ENCODE measurements at places on chromosomes 4 and X.

DNA sequence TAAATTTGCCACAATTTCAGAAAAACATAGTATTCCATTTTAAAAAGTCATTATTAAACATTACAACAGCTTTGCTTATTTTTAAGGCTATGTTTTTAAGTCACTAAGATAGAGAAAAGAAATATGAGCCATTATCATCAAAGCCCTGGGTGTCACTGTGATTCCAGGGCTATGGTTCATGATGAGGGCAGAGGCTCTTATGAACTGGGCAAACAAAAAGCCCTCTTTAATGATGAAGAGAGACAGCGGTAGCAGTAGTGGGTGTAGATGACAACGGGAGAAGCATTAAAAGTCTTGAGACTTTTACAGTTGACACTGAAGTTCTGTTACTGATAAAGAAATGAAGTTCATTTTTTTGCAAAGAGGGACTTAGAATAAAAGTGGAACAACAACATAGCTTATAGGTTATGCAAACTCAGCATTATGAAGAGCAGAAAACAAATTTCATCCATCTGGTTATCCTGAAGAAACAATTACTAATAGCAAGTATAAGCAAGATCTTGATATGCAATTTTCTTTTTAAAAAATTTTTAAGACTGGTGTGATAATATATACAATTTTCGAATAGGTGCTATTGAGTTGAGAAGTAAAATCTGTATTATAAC, 202.7 kb upstream of the ETNPPL start:
- no peak for DNase-seq

DNA sequence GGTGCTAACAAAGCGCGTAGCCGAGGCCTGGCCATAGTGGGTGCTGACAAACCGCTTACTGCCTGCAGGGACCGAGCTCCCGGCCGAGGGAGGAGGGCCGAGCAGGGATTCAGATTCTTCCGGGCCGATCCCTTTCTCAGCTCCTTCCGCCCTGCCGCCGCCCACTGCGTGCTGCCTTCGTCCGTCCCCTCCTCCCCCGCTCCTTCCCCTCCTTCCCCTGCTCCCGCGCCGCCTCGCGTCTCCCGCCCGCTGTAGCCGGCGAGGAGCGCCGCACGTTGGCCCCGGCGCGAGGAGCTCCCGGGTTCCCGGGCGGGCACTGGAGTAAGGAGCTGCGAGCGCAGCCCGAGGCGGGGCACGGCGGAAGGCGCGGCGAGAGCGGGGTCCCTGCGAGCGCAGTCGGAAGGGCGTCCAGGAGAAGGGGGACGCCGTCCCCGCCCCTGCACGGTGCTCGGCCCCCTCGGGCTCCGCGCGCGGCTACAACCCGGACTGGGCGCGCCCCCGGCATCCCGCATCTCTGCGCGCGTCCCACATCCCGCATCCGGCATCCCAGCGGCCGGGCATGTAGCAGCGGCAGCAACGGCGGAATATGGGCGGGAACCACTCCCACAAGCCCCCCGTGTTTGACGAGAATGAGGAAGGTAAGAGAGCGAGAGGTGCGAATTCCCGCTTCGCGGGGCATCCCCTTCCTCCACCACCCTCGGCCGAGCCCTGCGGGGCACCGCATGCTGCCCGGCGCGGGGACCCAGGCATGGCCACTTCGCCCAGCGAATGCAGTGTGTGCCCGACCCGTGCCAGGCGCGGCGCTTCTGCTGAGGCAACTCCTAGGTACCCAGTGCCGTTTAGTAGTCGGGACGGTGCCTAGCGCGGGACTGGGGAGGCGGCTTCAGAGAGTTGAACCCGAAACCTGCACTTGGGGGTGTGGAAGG, at the start of gene STK32B:
Gene STK32B, plus strand, starts transcription at position 203 of the 926 bp plus-strand sequence.
- peak; percentile 73 for DNase-seq

DNA sequence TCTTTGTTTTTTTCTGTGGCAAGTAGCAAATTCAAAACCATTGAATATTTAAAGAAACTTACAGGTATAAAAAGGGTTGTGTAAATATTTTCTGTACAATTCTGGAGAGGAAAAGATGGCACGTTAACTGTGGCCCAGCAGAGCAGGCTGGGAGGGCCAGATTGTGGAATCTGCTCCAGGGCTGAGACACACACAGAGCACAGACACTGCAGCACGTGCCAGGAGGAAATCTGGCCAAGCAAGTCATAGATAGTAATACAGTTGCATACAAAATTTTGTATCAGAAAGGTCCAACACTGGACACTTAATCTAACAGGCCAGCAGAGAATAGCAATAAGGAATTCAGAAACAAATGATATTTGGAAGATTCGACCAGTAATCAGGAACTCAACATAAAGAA, 763.7 kb downstream of the PDHA2 start:
- DNase-seq: no peak

DNA sequence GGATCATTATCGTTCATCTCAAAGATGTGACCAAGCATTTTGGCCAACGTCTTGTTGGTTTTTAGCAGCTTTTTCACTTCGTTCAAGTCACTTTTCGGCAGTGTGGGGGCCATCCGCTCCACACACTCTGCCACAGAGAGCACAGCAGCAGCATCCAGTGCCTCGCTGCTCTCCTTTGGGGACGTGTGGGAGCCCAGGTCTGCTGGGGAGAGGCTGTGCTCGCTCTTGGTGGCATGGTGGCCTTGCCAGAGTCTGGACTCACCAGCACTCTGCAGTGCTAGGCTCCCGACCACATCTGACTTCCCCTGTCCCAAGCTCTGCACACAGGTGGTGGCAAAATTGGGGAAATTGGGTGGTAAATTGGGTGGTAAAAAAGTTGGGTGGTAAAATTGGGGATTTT, 50.6 kb downstream of the GPR50 start:
- no peak for DNase-seq

DNA sequence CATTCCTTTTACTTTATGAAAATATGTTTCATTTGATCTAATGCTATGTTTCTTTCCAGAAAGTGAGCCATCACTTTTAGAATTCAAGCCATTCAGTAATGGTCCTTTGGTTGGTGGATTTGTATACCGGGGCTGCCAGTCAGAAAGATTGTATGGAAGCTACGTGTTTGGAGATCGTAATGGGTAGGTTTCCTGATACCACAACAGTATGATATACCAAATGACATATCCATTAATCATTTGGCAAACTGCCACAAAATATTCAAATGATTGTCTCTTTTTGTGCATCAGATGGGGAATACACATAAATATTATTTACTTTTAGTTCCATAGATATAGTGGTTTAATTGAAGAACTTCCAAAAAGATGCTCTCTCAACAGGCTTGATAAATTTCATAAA, 68.2 kb downstream of the HHIP start:
- no peak for DNase-seq

GRCh38 chrX:41799661-41800060, 75.7 kb downstream of the GPR82 start:
- DNase-seq: no peak

GRCh38 chr4:77990904-77991358, 66.2 kb upstream of the FRAS1 start:
- no peak for DNase-seq

DNA sequence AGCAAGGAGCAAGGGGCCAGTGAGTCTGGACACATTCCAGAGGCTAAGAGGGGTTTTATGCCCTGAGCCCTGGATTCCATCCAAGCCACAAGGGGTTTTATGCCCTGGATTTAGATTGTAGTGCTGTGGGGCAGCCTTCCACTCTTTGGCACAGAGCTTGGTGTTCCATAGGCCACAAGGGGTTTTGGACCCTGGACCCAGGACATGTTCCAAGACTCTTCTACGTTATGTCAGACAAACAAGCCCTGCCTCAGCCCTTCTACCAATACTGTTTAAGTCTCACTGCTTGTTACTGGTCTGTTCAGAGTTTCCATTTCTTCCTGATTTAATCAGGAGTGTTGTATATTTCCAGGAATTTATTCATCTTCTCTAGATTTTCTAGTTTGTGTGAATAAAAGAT, 12.8 kb upstream of the SCARB2 start:
- DNase-seq: no peak

GRCh38 chr4:2340272-2341061, 78.0 kb downstream of the ZFYVE28 start:
- no peak for DNase-seq

DNA sequence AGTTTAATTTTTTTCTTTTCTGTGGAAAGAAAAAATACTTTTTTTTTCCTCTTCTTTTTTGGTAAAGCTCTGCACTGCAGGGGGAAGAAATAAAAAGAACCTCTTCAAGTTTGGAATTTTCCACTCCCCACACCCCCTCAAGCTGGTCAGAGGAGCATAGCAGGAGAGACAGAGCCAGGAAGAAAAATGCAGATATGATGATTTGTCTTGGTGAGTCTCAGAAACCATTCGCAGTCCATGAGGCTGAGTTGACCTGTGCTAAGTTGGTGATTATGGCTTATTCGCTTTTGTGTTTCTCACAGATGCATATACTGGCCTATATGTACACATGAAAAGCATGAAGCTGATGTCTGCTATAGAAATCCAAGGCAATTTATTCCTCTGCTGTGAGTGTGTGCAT, 205.9 kb downstream of the LDB2 start:
- no peak for DNase-seq

- DNase-seq: no peak
Measured at GRCh38 chr4:138259271-138259670, 17.1 kb upstream of the SLC7A11 start.

- DNase-seq: no peak
Measured at GRCh38 chrX:57121816-57122215, 468 bp upstream of the SPIN2B start.

GRCh38 chrX:125436855-125437254, 117.2 kb downstream of the TEX13C start:
- no peak for DNase-seq

DNA sequence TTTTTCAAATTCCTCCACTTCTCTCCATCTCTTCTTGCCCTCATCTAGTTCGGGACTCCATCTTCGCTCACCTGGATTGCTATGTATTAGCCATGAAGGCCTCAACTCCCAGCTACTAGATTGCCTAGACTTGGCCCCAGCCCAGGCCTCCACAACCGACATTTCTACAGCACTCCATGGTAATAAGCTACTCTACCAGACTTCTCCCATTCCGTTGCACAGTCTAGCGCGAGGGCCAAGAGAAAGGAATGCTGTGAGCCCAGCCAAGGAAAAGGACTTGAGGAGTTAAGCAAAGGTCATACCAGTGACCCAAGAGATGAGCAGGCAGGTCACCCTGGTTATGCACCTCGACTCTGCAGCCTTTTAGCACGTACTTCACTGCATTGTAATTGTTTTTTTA, 75.6 kb downstream of the SOWAHB start:
- no peak for DNase-seq

GRCh38 chr4:71025654-71026053, 32.2 kb downstream of the DCK start:
- DNase-seq: no peak

DNA sequence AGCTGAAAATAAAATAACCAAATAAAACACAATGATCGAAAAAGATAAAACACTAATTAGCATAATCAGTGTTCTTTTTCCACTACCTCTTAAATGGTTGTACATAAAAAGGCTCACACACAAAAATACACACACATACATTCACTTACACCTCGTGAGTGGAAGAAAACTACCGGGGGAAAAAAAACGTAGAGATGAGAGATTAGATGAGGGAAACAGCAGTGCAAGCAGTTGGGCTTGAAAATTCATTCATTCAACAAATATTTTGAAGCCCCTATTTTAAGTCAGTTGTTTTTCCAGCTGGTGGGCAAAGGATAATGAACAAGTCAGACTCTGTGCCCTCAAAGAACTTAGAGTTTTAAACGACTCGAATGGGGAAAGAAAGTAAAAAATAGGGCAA, 1.0 kb downstream of the TBCK start:
- no peak for DNase-seq

DNA sequence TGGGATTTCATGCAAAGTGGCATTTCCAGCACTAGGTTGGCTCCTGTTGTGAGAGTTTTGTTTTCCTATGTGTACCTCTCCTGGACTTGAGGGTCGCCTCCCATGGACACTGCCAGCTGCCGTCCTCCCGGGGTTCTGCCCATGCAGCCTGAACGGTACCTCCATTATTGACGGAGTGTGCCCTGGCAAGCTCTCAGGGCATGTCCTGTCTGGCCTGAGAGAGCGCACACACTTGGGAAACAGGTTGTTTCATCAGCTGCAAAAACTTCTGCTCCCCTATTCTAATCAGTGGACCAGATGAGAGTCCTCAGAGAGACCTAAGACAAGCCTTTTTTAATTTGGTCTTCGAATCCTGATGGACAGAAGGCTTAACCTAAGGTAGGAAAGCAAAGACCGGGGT, 56.6 kb upstream of the HOPX start:
- no peak for DNase-seq

DNA sequence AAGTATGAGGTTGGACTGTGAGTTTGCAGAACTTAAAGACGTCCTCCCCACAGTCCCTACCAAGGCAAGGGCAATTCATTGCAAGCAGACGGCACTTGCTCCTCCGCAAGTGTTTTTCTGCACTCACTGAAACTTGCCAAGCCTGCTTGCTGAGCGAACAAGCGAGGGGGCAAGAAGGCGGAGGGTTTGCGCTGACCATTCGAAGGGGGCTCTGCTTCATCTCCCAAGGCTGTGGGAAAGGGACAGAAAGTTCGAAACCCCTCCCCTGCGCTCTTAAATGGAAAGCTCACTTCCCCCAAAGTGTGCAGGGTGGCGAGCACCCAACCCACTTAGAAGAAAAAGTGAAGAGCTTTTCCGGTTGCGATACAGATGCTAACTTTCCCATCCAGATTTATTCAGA, 1.4 kb downstream of the MID1 start:
- DNase-seq: no peak

DNA sequence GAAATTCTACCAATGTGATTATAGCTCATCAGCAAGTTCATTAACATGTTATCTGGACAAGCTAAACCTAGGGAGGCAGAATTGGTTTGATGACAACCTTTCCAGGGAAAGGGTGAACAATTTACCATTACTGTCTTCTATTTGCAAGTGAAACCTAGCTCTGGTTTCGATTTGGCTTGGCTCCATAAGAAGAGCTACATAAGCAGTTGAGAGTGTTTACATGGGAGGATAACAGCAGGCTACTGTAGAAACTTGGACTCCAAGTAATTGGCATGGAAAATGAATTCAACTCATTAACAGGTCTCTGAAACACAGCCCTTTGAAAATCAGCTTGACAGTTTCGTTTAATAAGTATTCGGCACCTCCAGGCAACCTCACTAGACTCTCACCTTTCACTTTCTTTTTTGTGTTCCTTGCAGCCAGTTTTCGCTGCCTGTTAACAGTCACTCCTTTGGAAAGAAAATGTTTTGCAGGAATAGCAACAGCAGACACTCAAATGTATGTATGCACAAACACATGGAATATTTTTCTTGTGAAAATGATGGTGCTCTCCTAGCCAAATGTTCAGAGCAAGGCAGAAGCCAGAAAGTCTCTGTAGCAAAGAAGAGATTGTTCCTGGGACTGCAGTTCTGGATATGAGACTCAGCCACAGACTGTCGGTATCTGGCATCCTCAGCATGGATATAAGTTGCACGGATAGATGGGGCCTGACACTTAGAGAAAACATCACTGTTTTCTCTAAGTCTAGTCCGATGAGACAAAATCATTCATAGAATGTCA, 27.5 kb downstream of the POU3F4 start:
- DNase-seq: no peak

DNA sequence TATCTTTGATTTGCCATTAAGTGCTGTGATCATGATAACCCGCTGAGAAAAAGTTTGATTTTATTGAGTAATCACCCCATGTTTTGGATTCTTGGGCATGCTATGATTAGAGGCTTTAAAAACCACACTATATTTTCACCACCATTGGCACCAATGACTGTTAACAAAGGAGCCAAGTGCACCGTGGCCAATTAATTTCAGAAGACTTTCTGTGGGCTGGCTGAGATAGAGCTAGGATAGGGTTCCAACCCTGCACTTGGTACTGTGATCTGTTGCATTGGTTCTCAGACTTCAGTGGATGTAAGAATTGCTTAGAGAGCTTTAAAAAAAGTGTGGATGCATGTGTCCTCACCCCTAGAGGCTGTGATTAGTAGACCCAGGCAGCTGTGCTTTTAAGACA, 32.4 kb downstream of the OCRL start:
- DNase-seq: no peak
